GM23338 (cell line): ENCODE measurements at places on chromosomes 5 and 9.

DNA sequence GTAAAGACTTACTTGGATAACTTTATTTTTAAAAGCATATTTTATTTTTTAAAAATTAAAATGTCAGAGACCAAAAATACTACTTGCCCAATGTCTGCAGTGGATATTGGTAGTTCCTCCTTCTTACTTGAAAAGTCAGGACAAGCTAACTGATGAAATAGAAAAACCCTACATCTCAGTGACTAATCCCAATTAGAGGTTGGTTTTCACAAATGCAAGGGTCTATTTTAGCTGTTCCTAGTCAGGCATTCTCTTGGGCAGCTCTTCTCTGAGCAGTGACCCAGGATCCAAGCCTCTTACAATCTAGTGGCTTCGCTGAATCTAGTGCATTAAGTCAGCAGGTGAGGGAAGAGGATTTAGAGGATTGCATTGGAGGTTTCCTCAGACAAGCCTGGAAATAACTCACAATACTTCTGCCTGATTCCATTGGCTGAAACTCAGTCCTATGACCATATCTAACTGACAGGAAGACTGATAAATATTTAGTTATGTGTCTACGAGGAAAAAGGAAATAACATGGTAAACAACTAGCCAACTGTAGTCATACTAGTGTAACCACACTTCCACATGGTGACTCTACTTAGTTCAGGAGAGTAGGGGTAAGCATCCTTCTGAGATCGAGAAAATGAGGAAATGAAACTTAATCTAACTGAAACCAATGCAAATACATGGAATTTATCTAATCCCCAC, 34.2 kb upstream of the MIER3 start:
- H3K27ac ChIP-seq, result no peak overlapping the region
- no peak for DNase-seq
- H3K4me3 ChIP-seq, result no peak overlapping the region
- H3K4me1 ChIP-seq, result no peaks in the 10 kb centered on the region
- no peaks in the 10 kb centered on the region for H3K27me3 ChIP-seq

- no peak overlapping the region for H3K27ac ChIP-seq
- H3K36me3 ChIP-seq, result no peaks in the 10 kb centered on the region
- H3K27me3 ChIP-seq, result no peaks in the 10 kb centered on the region
- no peaks in the 10 kb centered on the region for H3K4me1 ChIP-seq
- no peak overlapping the region for H3K4me3 ChIP-seq
These were observed 165.7 kb downstream of the PSAT1 start for GRCh38 chr9:78462611-78463010.

GRCh38 chr5:170067152-170067551, 38.5 kb upstream of the FOXI1 start:
- no peak for DNase-seq
- peaks cover 4% of the 10 kb centered on the region; the same call in 1 of the 2 replicates for H3K4me1 ChIP-seq
- no peak overlapping the region for H3K4me3 ChIP-seq
- no peak overlapping the region for H3K27ac ChIP-seq
- H3K27me3 ChIP-seq, result no peaks in the 10 kb centered on the region

DNA sequence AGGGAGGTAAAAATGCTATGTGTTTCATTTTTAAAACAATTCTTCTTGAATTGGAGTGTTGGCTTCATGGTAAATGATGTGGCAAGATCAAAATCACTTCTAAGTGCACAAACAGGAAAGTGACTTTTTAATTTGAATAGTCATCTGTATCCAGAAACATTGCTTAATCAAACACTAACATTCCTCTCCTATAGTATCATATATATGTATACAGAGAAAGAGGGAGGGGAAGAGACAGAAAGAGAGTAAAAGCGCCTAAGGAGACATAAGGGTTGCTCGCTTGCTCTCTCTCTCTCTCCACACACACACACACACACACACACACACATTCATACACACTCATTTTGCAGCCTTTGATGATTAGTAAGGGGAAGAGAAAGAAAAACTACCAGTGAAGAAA, 95.4 kb upstream of the PRDM9 start:
- no peaks in the 10 kb centered on the region for H3K27me3 ChIP-seq
- DNase-seq, result no peak
- H3K4me3 ChIP-seq, result no peak overlapping the region

DNA sequence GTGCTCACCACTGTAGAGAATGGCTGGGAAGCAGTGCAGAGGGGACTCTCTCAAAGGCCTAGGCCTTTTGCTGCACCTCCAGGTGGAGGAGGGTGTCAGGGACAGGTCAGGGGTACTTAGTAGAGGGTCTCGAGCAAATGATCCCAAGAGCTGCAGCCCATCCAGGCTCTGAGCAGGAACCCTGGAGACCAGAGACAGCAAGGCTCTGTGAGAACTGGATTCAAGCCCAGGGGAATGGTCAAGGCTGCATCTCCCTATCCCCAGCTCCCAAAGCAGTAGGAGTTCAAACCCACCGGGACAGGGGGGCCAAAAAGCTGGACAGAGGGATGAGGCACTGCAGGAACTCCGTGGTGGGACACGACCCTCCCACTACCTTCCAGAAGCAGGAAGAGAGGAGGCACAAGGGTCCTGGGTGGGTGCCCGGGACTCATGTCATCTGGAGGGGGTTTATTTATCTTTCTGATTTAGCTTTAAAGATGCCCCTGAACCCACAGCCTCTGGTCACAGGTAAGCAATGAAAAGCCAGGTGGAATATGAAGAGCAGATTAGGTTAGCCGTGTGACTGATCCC, 124.8 kb downstream of the MVB12B start:
- no peaks in the 10 kb centered on the region for H3K36me3 ChIP-seq
- no peak overlapping the region for H3K4me3 ChIP-seq
- H3K4me1 ChIP-seq, result no peaks in the 10 kb centered on the region
- no peak for DNase-seq

DNA sequence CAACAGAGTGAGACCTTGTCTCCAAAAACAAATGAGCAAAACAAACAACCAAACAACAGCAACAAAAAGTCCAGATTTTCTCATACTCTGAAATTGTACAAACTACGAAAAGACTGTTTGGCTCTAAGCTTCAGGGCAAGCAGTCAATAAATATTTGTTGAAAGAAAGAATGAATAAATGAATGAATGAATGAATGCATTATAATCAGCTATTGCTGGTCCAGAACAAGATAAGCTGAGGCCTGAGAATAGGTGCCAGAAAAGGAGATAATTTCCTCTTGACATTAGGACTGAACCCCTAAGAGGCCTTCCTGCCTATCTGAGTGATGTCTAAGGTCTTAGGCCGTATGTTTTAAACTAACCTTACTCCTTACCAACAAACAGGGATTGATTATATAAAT, 99.2 kb upstream of the IL6ST start:
- H3K27ac ChIP-seq, result no peak overlapping the region
- H3K4me1 ChIP-seq, result no peaks in the 10 kb centered on the region
- no peak for DNase-seq
- no peaks in the 10 kb centered on the region for H3K27me3 ChIP-seq
- H3K4me3 ChIP-seq, result no peak overlapping the region
